ENCODE measurements at places on chromosomes 3 and 15.

- no peak for DNase-seq
Observed at GRCh38 chr15:22878103-22878502, 39.6 kb downstream of the NIPA2 start.

DNA sequence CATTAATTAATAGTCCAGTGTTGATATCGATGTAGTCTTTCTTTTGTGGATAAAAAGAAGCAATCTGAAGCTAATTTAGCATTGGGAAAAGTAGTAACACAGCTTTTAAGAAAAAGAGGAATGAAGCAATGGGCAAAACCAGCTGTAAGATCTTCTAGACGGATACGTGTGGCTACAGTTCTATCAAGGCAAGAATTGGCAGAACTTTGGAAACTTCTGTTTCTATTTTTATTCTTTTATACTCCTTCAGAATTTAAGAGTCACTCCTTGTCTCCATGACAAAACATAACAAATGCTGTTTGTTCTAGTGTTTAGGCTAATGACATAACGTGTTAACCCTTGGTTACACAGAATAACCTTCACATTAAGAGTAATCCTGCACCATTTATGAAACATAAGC, 289.2 kb downstream of the ROBO2 start:
- no peak for DNase-seq

DNA sequence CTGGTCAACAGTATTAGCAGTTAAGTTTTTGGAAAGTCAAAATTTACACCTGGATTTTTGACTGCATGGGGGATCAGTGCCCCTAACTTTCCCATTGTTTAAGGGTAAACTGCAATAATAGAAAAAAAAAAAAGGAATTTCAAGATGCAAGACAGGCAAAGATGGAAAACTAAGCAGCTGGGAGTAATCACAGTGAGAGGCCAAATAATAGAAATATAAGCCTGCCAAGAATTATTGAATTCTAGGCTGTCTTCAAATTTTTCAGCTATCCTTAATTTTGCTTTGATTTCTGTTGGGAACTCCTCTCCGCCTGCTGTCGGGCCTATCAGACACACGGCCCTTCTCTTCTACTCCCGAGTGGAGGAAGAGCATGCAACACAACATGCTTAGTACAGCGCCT, 215.5 kb upstream of the LMCD1 start:
- DNase-seq: no peak

DNA sequence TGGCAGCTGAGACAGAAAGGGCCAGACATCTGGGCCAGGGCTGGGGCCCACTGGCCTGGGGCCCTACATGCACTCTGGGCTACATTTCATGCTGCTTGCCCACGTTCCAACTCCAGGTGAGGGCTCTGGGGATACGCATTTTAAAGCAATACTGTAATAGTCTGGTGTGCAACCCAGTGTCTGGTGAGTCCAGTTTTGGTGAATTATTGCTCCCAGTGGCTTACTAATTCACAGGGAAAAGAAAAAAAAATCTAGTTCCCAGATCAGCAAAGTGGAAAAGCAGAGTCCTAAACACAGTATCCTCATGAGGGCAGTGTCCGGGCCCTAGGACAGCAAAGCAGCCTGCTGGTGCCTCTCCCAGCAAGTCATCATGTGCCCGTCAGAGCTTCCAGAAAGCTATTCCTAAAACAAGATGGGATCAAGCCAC, 82.4 kb downstream of the CCNL1 start:
- DNase-seq: no peak
